ENCODE measurements at places on chromosomes 3 and 15. TPM values are rescaled to one million over a fixed set of nuclear protein-coding genes. Genes with fewer than 3 reads are reported as not detected.

The GOLGA6L4 gene
- total RNA-seq = 2.5 TPM

The AMT gene
- total RNA-seq = 20.1 TPM

- DNase-seq = no peak
These were observed 757.6 kb downstream of the TBL1XR1 start for GRCh38 chr3:176439729-176440128.

DNA sequence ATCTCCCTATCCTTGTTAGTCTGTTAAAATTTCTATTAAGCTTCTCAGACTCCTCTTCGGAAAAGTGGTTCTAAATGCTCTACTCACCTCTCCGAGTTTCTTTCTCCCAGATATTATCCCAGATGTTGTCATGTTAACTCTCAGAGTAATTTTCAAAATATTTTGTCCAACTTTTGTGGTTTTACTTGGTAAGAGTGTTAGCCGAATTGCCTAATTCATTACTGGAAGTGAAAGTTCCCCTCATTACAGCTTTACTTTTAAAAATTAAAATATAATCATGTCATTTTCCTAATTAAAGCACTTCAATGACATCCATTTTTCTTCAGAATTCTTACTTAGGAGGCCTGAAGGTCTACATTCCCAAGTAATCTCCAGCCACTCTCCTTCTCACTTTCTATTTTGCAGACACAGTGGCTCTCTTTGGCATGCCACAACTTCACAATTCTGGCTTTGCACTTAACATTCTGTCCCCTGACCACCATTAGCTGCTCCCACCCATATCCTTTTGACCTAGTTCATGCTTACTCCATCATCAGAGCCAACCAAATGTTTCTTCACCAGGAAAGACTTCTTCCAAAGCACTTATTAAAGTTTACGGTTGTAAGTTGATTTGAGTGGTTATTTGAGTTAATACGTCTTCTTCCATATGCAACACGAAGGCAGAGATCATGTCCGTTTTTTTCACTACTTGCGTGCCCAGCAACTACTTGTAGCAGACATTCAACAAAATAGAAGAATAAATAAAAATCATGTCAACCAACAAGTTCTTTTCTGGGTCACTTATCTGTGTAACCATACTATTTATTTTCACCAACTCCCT is 10.2 kb upstream of the TIPARP start:
- DNase-seq = no peak

- no peak for DNase-seq
These were observed 340.9 kb upstream of the TPRG1 start for GRCh38 chr3:188830893-188831292.
